ENCODE measurements at places on chromosomes 7 and 10. TPM values are rescaled to one million over a fixed set of nuclear protein-coding genes. Genes with fewer than 3 reads are reported as not detected.

DNA sequence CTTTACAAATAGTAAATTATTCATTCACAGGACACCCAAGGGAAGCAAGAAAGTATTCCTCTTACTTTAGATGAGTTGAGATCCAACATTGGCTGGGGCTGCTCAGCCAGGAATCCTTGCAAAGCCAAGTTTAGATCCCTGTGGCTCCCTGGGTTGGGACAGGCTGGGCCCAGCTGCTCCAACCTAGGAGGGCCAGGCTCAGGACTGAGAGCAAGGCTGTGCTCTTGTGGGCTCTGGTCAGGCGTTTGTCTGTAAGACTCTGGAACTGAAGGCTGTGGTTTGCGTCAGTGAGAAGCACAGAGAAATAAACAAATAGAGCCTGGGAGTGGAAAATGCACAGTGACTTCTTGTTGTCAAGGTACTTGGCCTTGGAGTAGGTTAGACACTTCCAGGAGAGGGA lies 53.2 kb upstream of the TMEM273 start:
- peak; percentile 48 for ATAC-seq

- ATAC-seq: no peak
Observed at GRCh38 chr7:116986611-116987565, 33.6 kb downstream of the ST7 start.

GRCh38 chr7:21996641-21997040 lies 50.9 kb upstream of the CDCA7L start:
- ATAC-seq: no peak

- ATAC-seq: no peak
Observed at GRCh38 chr10:37752334-37752875, 105.0 kb downstream of the ZNF248 start.

DNA sequence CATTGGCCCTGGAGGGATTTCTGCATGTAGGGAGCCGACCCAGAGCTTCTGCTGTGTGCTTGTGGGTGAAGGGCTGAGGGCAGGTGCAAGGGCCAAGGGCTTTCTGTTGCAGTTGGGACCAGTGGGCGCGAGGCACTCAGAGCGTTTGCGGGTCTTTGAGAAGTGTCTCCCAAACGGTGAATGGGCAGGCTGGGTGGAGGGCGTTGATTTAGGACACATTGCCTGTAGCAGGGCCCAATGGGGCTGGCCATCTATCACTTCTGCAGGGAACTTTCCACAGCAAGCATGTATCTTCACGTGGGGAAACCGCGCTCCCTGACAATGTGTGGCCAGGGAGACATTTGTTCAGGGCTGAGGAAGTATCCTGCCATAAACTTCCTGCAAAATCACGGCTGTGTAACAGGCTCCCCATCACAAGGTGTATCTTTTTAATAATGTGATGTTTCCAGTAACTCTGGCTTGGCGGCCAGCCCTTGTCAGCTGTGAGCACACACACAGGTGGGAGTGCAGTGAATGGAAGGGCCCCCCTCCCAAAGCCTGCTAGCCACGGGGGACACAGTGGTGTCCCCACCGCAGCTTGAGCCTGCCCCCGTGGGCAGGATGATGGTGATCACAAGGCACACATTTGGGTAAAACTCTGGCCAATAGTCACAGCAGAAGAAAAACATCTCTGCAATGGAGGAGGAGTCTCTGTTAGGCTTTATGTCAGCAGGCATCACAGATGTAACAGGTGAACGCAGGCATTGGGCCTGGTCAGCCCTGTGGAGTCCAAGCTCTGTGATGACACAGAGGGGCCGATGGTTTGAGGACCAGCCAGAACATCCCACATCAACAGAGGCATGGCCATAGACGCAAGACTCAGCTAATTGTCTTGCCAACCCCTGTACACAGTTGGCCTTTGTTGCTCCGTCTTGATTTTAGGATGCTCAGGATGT lies 84.3 kb downstream of the GLRX3 start:
- ATAC-seq: no peak

GRCh38 chr7:133059263-133059662 lies 22.6 kb downstream of the CHCHD3 start:
- no peak for ATAC-seq

DNA sequence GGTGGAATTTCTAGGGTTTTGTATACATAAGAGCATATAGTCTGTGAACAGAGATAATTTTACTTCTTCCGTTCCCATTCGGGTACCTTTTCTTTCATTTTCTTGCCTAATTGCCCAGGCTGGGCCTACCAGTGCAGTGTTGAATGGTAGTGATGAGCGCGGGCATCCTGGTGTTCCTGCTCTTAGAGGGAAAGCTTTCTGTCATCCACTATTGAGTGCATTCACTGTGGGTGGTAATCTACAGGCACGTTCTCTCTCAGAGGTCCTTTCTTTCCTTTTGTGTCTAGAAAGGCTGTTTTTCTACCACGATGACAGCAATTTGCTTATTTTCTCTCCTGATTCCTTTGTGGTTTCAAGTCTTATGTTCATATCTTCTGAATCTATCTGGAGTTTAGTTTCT lies 65.0 kb downstream of the INPP5A start:
- ATAC-seq: no peak

DNA sequence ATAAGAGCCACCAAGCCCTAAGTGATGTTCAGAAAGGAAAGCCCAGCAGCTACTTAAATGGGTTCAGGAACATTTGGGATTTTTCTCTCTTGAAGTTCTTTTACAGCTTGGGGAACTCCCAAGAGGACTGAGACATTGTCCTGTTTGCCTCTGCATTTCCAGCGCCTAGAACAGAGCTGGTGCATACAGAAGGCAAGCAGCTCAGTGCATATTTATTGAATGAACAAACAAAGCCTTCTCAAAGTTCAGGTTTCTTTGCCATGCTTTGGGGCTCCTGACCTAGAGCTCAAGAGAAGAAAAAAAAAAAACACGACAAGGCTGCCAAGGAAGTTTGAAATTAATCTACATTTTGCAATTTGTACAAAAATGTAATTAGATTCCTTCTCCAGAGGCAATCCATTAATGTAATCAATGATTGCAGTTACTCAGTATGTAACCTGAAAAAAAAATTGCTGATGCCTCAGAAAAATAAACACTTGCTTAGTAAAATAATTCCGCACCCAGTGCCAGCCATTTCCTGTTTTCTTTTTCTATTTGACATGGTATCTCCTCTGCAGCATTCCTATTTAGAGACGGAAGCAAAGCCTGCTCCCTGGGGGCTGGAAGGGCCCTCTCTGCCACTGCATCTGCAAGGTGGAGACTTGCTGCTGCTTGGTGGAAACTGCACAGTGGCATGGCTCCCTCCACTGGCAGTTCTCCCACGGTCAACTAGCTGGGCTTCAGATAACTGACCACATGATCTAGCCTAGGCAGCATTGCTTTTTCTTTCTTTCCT lies 157.3 kb downstream of the TMEM178B start:
- no peak for ATAC-seq

- ATAC-seq: no peak
Observed at GRCh38 chr10:75079436-75080083, 31.9 kb upstream of the SAMD8 start.

GRCh38 chr10:91162050-91162494 lies 58.4 kb upstream of the PCGF5 start:
- ATAC-seq: peak; percentile 24

DNA sequence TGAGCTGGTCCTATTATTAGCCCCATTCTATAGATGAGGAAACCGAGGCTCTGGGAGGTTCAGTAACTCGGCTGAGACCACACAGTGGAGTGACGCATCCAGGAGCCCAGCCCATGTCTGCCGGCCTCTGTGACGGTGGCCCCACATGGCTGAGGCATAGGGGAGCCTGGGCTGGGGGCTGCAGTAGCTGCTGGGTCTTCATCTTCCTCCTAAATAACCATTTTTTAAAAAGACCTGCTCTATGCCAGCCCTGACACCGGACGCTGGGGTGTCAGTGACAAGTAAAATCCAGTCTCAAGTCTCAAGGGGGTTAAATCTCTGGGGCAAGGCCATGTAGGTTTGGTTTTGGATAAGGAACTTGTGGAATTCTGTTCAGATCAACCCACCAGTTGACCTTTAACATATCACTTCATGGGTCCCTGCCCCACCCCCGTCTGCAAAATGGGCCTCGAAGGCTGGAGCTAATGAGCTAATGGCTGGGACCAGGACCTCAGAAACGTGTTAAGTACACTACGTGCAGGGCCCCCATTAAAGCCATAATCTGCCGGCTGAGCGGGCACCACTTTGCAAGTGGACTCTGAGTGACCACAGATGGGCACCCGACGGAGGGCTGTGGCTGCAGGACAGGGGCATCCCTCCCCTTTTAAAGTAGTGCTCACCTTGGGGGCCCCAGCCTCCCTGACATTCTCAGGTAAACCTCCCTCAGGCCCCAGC lies 136.5 kb upstream of the UNC5B start:
- ATAC-seq: no peak

GRCh38 chr10:43078986-43079273 lies 2.1 kb downstream of the RET start:
- no peak for ATAC-seq

DNA sequence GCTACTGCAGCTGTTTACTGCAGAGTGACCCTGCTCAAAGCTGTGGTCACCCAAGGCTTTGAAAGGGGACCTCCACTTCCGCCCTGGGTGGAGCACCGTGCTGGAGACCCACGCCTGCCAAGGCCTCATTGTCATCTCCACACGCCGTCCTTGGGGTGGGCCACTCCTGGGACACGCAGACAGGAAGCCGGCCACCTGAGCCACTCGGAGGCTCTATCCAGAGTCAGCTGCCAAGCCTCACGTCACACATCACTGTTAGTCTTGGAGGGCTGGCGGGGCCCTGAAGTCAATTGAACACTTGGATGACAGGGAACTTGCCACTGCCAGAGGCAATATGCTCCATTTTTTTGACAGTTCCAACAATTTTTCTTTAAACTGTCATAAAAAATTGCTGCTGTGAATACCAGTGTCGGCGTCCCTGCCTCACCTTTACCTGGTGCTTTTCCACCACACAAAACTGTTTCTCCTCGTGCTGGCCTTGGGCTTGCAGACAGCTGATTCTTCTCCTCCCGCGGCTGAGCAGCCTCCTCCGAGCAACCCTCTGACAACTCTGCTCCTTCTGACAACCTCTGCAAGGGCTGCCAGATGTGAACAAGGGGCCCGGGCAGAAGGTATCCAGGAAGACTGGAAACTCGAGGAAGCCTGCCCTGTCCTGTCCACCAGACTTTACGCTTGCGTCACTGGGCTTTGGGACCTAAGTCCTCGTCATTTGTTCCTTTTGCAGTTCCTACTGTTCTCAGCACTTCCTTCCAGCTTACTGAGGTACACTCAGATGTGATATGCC lies 81.9 kb downstream of the EGFR start:
- ATAC-seq: peak; percentile 65

DNA sequence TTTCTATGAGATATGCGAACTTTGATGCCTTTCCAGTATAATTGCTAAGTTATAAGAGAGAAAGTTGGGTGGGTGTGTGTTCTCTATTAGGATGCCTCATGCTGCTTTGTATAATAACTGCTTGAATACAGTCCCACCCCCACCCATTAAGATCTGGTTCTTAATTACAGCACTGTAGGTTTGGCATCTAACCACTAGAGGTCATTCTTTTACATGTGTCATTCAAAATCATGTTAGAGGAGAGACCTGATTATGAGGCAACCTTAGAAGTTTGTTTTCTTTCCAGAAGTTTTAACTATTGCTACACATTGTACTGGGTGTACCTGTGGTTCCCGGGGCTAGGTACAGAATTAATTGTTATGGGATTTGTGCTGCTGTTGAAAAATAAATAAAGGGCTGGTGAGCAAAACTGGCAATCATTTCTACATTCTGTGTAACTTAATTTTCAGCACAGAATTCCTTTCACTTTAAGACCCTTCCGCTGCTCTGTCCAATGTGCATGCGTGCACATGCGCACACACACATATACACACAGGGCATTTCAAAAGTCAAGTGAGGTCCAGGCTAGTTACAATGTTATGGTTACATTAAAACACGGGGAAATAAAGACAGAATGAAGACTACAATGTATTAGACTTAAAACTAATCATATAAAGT lies 1156.3 kb downstream of the SORCS3 start:
- no peak for ATAC-seq

GRCh38 chr10:73625004-73625883 lies 16.0 kb downstream of the MYOZ1 start:
- ATAC-seq: peak; percentile 15

GRCh38 chr7:80997841-80998240 lies 79.0 kb upstream of the SEMA3C start:
- no peak for ATAC-seq

GRCh38 chr7:1611708-1612241 lies 41.9 kb upstream of the PSMG3 start:
- no peak for ATAC-seq

GRCh38 chr7:136937436-136937835 lies 69.0 kb downstream of the CHRM2 start:
- no peak for ATAC-seq

GRCh38 chr10:56258991-56259390 lies 102.1 kb downstream of the ZWINT start:
- no peak for ATAC-seq

DNA sequence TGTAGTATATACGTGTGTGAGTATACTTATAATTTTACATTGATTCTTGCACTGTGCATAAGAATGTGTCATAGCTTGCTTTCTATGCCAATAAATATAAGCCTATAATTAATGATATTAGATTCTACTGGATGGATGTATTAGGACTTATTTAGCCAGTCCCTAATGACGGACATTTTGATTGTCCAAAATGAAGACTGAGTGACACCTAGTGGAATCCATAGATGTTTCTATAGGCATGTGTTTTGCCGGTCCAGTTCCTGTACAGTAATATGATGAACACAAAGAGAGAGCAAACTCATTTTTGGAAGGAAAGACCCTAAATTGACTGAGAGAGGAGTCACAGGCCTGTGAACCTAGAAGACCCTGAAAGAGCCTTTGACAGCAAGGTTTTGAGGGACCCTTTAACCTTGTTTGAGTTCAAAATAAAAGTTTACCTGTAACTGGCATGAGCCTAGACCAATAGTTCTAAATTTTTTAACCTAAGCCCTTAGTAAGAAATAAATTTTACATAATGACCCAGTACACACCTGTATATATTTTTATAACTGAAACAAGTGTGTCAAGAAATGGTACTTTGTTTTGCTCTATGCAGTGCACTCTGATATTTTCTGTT lies 42.4 kb upstream of the AGBL3 start:
- ATAC-seq: no peak

GRCh38 chr7:131525820-131526219 lies 30.6 kb downstream of the PODXL start:
- ATAC-seq: no peak

- ATAC-seq: no peak
Observed at GRCh38 chr10:456486-456885, 233.0 kb downstream of the DIP2C start.

DNA sequence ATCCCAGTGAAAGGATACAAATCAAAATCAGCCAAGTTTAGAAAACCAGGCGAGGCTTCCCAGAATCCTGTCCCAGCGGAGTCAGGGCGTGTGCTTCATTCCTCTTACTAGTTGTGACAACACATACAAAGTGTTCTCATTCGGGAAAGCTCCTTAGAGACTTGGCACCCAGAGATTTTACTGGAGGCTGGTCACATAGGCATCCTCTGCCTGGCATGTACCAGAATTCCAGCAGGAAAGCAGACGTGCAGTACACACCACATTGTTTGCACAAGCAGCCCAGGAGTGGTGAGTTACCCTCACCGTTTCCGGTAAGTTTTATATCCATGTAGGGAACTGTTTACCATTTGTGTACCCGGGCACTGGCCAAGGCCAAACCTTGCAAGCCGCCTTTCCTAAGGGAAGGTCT lies 34.9 kb downstream of the MMRN2 start:
- peak; percentile 75 for ATAC-seq

RBP3 gene
- total RNA-seq: not detected

ZNF117 gene
- total RNA-seq: 3.2 TPM

LAMB4 gene
- total RNA-seq: 0.82 TPM

OPN1SW gene
- total RNA-seq: not detected

C10orf105 gene
- not detected for total RNA-seq

EDRF1 gene
- total RNA-seq: 21.5 TPM

FAM25A gene
- not detected for total RNA-seq

TRIL gene
- 3.9 TPM for total RNA-seq

KLHDC10 gene
- 21.0 TPM for total RNA-seq

CALCR gene
- not detected for total RNA-seq

LRIT1 gene
- 0.12 TPM for total RNA-seq

Data from gastroesophageal sphincter (tissue), 4 donors.